ENCODE measurements at places on chromosomes 1 and 21.

GRCh38 chr1:65206836-65207235 lies 58.8 kb downstream of the AK4 start:
- DNase-seq: no peak

DNA sequence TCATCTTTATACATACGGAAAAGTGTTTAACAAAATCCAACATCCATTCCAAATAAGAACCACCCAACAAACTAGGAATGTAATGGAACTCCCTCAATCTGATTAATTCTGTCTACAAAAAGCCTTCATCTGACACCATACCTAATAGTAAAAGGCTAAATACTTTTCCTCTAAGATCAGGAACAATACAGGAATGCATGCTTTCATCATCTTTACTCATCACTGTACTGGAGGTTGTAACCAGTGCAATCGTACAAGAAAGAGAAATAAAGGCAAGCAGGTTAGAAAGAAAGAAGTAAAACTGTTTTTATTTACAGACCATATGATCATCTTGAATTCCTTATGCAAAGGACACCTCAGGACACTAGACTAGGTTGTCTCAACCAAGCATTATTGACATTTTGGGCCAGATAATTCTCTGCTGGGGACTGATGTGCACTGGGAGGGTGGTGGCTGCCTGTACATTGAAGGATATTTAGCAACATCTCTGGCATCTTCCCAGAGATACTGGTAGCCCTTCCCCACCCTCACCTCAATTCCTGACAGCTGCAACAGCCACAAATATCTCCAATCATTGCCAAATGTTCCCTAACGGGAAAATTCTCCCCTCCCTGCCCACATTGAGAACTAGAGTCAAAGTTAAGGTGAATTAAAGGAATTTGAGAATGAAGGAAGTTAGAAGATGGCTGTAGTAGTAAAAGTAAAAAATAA lies 30.6 kb upstream of the INSL5 start:
- no peak for DNase-seq

- no peak for DNase-seq
Observed at GRCh38 chr1:7856345-7856744, 3.5 kb upstream of the UTS2 start.

GRCh38 chr1:200029035-200029821 lies 1.7 kb downstream of the NR5A2 start:
- DNase-seq: no peak

GRCh38 chr1:1776672-1777582 lies 1.3 kb downstream of the NADK start:
- DNase-seq: no peak

- DNase-seq: no peak
Observed at GRCh38 chr21:28938726-28939125, 54.0 kb downstream of the LTN1 start.

DNA sequence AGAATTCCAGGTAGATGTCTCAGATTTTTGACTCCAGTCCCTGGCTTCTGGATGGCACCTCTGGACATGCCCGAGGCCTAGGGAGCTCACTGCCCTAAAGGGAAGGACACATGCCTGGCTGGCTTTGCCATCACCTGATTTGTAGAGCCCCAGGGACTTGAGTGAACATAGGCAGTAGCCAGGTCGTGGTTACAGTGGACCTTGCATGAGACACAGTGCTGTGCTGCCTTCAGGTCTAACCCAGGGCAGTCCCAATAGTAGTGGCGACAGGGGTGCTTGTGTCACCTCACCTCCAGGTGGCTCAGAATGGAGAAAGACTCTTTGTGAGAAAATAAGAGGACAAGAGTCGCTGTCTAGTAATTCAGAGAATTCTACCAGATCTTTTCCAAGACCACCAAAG lies 166.7 kb downstream of the USP25 start:
- DNase-seq: no peak

DNA sequence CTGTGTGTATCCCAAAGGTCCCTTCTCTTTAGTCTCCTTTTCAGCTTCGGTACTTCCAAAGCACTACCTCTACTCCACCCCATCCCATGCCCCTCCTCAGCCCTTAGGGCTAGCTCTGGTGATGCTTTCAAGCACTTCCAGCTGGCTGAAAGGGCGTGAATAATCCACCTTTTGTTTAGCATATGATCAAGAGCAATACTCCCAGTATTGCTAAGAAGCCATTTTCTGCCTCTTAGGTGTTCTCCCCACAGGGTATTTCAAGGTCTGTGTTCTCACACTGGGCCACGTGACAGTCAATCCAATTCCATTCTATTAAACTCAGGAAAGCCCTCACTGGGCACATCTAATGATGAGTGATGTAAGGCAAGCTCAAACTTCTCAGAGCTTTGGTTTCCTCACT lies 298.5 kb upstream of the PROX1 start:
- DNase-seq: no peak

DNA sequence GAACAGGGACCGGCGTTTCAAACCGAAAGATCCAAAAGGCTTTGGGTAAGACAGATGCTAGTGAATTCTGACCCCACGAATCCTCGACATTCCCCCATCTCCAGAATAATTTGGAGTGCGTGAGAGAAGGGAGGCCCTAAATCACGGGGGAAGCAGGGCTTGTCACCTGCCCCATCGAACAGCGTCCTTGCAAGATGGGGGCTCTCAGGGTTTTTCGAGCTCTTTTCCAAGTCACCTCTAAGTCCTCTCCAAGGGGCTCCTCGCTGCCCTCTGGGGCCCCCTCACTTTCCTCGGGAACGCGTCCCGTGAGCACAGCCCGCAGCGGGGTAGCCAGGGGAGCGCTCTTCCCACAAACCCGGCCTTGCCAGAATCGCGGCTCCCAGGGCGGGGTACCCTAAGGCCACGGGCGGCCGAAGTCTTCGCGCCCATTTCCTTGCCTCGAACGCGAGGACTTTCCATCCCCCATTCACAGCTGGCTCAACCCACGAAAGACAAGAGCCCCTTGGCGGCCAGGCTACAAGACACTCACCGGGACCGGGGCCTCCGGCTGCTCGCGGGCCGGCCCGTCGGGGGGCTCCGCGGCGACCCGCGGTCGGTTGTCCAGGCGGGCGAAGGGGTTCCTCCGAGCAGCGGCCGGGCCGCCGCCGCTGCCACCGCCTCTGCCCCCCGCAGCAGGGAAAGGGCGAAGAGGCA lies 546 bp downstream of the DONSON start:
- no peak for DNase-seq

Measured in T-helper 1 cell (primary cell).